ENCODE measurements at places on chromosomes 11 and 22. TPM values are rescaled to one million over a fixed set of nuclear protein-coding genes. Genes with fewer than 3 reads are reported as not detected.

The TIRAP gene
- total RNA-seq: 9.0 TPM

The MTCH2 gene
- 49.9 TPM for total RNA-seq

The CCDC86 gene
- total RNA-seq: 11.6 TPM

The OR51B2 gene
- total RNA-seq: 0.47 TPM
